ENCODE measurements at places on chromosomes 1 and 21.
A peak's percentile ranks its signal among the peaks of the same experiment; 100 is the strongest.

DNA sequence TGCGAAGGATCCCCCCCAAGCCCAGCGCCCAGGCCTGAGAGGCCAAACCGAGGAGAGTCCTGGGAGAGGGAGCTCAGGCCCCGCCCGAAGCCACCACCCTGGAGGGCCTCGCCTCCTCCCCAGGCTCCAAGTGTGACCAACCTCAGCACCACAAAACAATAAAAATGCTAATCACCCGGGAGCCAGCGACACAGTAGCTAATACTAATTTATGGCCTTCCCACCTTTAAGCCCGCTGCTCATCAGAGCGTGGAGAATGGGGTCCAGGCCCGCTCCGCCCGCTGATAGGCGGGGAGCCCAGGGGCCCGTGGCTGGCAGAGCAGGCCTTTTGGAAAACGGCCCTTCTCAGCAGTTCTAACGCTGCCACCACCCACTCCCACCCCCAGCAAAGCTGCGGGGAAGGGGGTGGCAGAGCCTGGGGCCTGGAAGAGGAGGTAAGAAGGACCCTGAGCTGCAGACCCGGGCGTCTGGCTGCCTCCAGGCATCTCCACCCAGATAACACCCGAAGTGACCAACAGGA lies 20.4 kb upstream of the TAS1R2 start:
- no peak for DNase-seq

GRCh38 chr1:194067772-194068171 lies 881.4 kb upstream of the B3GALT2 start:
- no peak for DNase-seq

DNA sequence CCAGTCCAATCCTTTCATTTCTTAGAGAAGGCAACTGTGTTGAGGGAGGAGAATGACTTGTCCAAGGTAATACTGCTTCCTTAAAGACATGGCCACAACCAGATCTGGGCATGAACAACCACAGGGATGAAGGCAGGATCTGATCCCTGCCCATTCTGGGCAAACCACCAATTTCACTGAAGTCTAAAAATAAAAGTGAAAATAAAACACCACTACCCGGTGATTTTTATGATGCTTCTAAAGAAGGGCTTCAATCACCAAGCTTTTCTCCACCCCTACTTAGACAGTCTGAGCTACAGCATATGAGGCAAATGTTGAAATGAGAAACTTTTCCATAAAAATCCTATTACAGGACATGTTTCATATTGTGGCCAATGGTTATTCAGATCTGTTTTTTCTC lies 133.0 kb downstream of the PTPN14 start:
- DNase-seq: no peak

DNA sequence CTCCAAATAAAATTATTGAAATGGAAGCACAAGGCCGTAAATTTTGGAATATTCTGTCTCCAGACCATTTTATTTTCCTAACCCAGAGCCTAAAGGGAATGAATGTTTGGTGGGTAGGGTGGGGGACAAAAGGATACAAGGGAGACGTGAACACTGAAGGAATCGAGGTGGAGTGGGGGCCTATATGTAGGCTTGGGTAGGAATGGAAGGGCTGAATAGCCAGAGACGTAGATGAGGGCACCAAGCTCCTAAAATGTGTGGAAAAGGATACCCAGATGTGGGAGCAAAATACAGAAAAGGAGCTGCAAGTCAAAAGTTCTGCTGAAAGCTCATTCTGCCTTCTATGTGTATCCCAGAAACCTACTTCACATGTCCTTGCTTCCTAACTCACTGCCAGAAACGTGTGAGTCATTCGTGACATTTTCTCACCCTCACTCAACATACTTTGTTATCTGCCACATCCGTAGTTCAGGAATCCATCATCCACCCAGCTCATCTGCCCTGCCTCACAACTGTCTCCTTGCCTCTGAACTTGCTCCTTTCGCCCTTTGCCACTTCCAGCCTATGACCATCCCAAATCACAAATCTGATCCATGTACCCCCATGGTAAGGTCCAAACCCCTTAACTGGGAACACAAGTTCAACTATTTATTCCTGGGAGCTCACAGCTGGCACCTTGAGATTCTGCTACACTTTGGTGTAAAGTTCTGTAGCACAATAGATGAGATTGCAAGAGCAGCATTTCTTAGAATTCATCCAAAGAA lies 84.1 kb upstream of the PRDX6 start:
- DNase-seq: peak; percentile 75

GRCh38 chr1:107870696-107871095 lies 94.3 kb downstream of the VAV3 start:
- DNase-seq: no peak

GRCh38 chr1:111511370-111511769 lies 7.9 kb upstream of the ADORA3 start:
- no peak for DNase-seq

DNA sequence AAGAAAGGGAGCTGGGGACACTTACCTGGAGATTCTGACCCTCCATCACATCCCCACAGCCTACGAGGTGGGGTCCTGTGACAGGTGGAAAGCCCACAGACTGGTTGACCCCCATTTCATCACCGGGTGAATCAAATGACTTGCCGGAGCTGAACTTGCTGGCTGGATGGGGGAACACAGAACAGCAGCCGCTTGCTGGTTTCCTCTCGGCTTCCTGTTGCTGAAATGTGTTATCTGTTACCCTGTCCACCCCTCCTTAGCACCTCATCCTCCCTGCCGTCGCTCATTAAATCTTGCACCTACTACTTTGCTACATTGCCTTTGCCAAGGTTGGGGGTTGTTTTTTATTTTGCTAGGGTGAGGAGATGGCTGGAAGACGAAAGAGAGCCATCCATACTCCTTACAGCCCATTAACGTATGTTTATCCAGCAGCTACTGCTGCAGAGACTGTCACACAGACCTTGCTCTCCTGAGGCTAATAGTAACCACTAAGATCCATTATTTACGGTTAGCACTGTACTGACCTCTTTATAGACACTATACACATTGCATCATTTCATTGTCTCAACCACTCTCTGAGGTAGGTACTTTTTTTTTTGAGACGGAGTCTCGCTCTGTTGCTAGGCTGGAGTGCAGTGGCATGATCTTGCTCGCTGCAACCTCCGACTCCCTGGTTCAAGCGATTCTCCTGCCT lies 7.0 kb downstream of the PAFAH2 start:
- DNase-seq: no peak

- no peak for DNase-seq
These were observed 27.3 kb downstream of the LY9 start for GRCh38 chr1:160823296-160823695.

GRCh38 chr1:205922806-205923205 lies 20.4 kb downstream of the SLC26A9 start:
- DNase-seq: no peak

DNA sequence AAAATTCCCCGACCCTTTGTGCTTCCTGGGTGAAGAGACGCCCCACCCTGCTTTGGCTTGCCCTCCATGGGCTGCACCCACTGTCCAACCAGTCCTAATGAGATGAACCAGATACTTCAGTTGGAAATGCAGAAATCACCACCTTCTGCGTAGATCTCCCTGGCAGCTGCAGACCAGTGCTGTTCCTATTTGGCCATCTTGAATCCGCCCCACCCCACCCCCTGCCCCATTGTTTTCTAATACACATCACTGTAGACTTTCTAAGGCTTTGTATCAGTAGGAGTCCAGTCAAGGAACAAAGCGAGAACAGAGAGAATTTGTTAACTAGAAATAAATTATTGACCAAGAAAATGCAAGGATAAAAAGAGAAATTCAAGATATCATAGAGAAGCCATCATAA lies 178.2 kb downstream of the KCNK2 start:
- DNase-seq: no peak

DNA sequence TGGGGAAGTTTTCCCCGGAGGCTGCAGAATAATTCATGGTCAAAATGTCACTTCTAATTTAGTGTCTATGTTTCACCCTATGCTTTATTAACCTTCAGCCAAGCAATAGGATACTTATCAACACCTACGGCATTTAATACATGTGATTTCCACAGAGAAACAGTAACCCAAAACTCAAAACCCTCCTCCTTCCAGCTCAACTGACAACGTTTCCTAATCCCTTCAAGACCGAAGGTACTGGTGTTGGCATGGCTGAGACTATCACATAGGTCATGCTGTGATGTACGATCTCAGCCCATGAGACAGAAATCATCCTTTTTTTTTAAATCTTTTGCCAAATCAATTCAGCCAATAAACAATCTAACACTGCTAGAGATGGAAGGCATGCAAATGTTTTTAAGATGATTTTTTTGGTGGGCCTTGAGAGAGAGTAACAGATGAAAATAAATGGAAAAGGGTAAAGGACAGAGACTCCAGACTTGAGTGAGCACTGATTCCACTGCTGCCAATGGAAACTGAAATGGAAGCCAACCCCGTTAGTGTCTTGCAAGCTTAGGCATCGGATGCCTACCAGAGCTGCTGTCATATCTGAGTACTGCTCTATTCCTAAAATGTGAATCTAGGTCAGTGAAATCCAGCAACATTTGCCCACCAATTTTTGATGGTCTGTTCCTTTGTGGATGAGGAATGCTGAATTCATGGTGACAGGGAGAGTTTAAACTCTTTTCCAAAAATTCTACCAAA lies 63.4 kb upstream of the BCL10 start:
- no peak for DNase-seq

DNA sequence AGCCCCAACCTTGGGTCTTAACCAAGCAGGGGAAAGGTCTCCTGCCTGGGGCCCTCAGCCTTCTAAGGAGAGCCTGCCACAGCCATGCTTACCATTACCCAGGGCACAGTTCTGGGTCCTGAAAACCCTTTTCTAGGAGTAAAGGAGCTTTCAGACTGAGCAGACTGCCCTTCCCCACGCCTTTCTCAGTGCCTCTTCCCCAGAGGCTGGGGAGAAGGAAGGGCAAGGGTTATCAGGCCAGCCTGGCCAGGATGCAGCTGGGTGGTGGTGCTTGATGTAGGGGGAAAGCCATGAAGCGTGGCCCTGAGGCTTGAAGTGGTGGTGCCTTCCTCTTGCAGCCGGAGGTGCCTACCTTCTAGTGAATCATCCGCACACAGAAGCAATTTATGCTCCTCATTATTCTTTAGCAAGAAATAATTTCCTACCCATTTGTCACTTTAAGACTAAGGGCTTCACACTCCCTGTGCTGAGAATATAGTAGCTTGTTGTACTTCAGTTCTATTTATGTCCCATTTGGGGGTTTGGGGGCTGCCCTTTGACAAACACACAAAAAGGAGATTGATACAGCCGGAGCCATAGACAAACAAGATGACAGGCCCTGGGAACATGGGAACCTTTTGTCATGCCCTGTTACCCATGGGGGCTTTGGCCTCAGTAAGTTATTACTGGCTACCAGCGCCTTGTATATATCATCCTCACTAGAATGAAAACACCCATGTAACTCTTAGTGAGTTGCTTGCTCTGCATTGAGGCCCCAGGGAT lies 40.7 kb downstream of the MAN1C1 start:
- DNase-seq: no peak

DNA sequence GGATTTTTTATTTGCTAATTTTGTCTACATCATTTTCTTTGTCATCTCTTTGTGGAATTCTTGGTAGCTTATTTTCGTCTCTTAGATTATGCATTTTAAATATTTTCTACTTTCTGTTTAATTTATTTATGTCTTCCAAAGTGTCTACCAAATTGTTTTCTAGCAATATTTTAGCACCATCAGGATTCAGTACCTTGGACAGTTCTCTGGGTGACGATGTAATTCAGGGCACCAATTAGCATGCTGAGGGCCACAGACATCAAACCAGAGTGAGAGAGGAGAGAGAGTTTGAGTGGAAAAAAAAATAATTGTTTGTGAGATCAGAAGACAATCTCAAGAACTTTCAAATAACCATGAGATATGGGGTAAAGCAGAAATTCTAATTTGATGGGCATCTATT lies 169.8 kb upstream of the CXADR start:
- DNase-seq: no peak

- DNase-seq: peak; percentile 73
These were observed 7.1 kb upstream of the ITGB2 start for GRCh38 chr21:44927587-44928461.

- DNase-seq: no peak
These were observed 66.3 kb downstream of the SETD4 start for GRCh38 chr21:35993875-35994490.

DNA sequence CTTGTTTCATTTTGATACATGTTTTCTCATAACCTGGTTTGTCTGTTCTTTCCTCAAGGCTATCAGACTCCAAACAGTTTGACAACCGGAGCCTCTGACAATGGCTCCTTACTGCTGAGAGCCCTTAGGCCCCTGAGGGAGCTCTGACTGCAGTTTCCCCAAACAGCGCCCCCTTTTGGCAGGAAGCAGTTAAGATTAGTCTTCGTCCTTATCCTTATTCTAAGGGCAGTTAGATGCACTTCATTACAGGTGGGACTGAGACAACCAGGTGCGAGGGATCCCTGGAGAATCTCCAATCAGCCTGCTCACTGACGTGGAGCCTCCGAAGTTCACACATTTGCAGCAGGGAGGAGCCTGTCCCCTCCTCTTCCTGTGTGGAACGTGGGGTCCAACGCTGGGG lies 393.1 kb downstream of the BRINP3 start:
- DNase-seq: no peak

DNA sequence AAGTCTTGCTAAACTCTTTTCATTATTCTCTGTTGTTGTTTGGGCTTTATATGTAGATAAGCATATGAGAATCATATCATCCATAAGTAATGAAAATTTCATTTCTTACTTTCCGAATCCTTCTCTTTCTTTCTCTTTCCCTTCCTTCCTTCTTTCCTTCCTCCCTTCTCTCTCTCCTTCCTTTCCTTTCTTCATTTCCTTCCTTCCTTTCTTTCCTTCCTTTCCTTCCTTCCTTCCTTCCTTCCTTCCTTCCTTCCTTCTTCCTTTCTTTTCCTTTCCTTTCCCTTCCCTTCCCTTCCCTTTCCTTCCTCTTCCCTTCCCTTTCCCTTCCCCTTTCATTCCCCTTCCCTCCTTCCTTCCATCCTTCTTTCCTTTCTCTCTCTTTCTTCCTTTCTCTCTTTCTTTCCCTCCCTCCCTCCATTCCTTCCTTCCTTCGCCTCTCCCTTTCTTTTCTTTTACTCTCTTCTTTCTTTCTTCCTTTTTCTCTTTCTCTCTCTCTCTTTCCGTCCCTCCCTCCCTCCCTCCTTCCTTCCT lies 147.3 kb downstream of the UCK2 start:
- no peak for DNase-seq

DNA sequence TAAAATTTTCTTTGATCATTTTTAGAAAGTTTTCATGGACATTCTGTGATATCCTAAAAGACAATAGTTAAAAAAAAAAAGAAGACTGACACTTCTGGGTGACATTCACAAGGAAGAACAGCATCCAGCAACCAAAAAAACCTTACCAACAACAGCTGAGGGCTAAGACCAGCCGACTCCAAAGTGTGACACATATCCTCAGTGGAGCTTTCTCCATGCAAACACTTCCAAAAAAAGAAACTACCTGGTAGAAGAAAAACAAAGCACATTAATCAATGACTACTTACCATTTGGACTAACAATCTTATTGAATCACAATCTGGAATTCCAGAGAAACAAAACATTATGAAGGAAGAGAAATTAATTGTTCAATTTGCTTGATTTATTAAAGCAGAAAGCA lies 88.2 kb downstream of the IARS2 start:
- DNase-seq: no peak

GRCh38 chr1:59432531-59433439 lies 135.9 kb downstream of the FGGY start:
- DNase-seq: no peak

- DNase-seq: peak; percentile 45
These were observed 16.7 kb downstream of the ALX3 start for GRCh38 chr1:110053552-110054428.

- DNase-seq: peak; percentile 40
These were observed 32.3 kb downstream of the SLC66A1 start for GRCh38 chr1:19344372-19344810.

- no peak for DNase-seq
These were observed 673 bp upstream of the DHCR24 start for GRCh38 chr1:54887665-54888071.
